ENCODE measurements at places on chromosomes 4 and X.

DNA sequence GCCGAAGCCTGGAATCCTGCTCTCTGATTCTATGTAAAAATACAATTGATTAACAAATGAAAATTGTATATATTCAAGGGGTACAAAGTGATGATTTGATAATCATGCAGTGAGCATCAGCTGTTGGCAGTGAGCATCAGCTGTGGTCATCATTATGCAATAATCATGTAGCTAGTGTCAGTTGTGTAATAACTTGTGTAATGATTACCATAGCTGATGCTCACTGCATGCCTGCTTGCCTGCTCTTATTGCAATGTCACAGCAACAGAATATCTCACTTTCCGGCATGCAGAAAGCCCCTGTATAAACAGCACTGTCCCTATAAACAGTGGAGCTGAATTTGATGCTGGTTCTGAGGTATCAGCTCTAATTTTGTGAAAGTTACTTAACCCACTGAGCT is 46.8 kb downstream of the SULT1B1 start:
- DNase-seq, result no peak

DNA sequence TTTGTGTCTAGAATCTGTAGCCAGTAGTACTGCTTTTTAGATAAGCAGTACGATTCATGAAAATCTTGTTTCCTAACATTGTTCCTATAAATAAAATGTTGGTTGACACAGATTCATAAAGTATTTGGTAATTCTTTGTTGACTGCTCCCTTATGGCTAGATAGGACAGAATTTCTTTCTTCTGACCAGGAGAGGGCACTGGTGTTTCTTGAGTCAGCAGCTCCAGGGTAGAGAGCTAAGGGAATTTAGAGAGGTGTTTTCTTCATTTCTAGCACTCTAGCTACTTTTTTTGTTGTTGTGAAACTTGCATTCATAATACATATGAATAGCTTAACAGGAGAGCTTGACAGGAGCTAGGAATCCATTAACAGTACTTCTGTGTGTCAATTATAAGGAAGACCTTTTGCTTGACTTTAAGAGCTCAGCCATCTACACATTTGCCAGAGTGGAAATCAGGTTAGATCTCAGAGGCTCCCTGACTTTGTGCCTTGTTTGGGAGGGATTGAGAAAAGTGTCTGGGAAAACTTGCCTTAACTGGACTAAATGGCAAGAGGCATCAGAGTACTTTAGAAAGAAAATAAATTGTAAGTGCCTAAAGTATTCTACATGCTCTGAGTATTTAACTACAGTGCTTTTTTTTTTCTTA is 756.1 kb downstream of the SH3BGRL start:
- no peak for DNase-seq

DNA sequence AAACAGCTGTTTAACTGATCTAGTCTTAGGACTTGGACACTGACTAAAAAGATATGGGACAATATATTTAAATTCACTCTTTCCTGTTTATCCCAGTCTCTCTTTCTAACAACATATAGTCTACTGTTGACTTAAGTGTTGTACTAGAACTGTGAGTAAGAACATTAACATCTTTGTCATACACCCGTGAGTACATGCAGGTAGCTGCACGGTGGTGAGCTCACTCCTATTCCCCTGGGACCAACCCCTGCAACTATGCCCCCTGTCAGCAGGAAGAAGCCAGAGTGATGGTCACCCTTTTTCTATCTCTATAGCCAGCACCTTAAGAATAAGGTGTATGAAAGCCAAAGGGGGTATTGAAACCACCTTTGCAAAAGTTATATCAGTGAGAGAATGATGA is 17.6 kb downstream of the TBL1X start:
- no peak for DNase-seq

- peak; percentile 97 for DNase-seq
These were observed 21.6 kb downstream of the FABP2 start for GRCh38 chr4:119300101-119300978.

- DNase-seq, result no peak
These were observed 947.1 kb upstream of the HS3ST1 start for GRCh38 chr4:12375805-12376204.

DNA sequence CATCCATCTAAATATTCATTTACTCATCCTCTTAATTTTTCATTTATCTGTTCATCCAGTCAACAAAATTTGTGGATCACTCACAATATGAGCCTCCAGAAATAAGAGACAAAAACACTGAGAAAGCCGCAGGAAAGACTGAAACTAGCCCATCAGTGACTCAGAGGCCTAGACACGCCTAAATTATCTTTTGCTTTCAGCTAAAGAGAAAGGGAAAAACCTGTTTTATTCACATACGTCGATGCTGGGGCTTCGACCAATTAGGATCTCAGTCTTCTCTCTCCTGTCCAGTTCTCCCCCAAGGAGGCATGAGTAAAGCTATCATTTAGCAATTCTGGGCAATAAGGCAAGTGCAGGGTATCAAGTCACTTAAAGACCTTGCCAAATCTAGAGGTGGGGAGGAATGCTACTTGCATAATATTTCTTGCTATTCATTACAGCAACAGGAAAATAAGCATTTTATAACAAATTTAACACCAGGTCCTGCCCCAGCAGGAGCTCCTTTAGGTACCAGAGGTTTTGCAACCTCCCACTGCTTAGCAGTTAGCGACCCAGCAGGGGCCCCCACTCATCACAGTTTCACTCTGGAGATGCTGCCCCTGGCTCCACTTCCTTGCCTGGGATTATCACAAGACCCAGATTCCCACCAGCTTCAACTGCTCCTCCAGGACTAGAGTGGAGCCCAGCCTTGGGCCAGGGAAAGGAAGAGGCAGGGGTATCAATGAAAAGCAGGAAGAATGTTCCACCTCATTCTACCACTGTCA is 30.1 kb upstream of the TMEM154 start:
- DNase-seq, result no peak

DNA sequence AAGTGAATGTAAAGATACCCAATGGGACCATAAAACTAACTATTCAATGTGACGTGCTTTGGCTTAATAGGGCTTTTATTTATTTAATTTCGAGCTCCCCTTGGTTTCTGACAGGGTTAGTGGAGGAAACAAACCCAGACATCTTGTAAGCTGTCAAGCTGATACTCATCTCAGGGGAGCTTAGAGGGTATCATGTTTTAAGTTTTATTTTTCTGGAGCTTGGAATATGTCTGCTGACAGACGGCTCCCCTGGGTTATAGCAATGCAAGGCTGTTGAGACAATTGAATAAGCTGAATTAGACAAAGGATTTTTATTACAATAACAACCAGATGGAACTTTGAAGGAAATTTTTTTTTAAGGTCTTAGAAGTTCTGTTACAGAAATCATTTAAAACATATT is 456.5 kb downstream of the IL1RAPL1 start:
- DNase-seq, result no peak

DNA sequence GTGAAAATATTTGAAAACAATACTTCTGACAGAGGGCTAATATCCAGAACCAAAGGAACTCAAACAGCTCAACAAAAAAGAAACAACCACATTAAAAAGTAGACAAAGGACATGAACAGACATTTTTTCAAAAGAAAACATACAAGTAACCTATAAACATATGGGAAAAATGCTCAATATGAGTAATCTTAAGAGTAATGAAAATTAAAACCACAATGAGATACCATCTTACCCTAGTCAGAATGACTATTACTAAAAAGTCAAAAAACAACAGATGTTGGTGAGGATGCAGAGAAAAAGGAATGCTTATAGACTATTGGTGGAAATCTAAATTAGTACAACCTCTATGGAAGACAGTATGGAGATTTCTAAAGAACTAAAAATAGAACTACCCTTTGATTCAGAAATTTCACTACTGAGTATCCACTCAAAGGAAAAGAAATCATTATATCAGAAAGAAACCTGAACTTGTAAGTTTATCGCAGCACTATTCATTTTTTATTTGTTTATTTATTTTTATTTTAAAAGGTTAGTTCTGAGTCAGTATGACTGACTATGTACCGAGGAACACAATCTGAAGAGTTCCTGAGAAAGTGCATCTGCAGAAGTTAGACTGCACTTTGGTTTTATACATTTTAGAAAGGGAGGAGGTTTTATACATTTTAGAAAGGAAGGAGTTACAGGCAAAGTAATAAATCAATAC is 231.3 kb downstream of the INPP4B start:
- no peak for DNase-seq

GRCh38 chr4:48970471-48970921 is 15.6 kb upstream of the CWH43 start:
- no peak for DNase-seq

DNA sequence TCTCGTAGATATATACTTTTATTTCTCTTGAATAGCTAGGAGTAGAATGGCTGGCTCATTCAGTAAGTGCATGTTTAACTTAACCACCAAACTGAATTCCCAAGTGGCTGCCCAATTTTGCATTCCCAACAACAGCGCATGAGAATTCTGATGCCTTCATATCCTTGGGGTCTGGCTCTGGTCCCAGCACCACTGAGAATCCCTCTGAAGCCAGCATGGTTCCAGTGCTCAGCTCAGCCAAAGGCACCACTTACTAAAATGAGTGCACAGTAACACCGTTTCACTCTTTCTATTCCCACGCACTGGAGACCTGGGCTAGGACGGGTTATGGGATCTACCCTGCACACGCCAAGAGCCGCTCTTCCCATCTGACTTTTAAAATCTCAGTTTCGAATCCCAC is 60.4 kb downstream of the CASP3 start:
- DNase-seq, result no peak

- no peak for DNase-seq
These were observed 241.4 kb upstream of the PGRMC2 start for GRCh38 chr4:128528793-128529553.

DNA sequence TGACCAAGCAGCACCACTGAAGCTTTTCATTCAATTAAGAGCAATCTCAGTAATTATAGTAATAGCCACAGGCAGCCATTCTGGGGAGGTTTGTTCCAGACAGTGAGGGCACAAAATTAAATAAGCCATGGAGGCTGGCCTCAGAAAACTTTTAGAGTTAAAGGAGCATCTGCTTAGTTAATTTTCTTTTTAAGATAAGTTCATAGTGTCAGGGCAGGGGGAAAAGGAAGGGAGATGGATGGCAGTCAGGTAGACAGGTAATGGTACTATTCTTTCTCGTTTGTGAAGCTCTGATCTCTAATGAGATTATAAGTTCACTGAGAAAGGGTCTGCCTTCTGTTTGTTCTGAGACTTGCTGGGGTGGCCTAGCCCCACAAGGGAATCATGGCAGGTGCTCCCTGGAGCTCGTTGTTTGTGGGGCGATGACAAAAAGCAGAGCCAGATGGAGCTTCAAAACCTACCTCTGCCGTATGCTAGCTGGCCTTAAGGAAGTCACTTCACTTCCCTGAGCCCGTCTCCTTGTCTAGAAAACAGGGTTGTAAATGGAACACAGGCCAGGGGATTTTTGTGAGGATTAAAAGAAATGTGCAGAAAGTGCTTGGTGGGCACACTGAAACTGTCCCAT is 44.6 kb upstream of the FGFBP2 start:
- no peak for DNase-seq

DNA sequence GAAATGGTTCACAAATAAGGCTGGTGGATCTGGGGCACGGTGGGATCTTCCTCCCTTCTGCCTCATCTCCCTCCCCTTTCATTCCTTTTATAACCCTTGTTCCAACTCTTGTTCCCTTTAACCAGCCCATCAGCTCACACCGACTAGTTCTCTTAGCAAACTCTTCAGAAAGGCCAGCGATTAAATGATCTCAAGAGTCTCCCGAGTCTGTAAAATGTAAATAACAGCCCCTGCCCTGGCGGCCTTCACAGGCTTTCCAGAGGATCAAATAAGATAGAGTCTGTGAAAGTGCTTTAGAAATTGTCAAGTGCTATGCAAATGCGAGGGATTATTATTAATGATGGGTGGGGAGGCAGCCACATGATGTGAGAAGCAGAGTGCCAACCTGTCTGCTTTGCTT is 27.1 kb downstream of the TSC22D3 start:
- no peak for DNase-seq

- no peak for DNase-seq
These were observed 465.1 kb upstream of the PABPC4L start for GRCh38 chr4:134666640-134667039.

- DNase-seq, result no peak
These were observed 765.3 kb upstream of the SLIT2 start for GRCh38 chr4:19486400-19486799.

Measured in breast epithelium (tissue), 4 donors.